CD4-positive, alpha-beta T cell treated with Interleukin-2 at 100 ng/mL for 4 hours (primary cell): ENCODE measurements at places on chromosomes 13 and 19.

- DNase-seq: no peak
These were observed 23.7 kb upstream of the SHISA2 start for GRCh38 chr13:26075498-26075897.

GRCh38 chr13:46593398-46593797, 40.4 kb downstream of the LRCH1 start:
- peak; percentile 58 for DNase-seq

DNA sequence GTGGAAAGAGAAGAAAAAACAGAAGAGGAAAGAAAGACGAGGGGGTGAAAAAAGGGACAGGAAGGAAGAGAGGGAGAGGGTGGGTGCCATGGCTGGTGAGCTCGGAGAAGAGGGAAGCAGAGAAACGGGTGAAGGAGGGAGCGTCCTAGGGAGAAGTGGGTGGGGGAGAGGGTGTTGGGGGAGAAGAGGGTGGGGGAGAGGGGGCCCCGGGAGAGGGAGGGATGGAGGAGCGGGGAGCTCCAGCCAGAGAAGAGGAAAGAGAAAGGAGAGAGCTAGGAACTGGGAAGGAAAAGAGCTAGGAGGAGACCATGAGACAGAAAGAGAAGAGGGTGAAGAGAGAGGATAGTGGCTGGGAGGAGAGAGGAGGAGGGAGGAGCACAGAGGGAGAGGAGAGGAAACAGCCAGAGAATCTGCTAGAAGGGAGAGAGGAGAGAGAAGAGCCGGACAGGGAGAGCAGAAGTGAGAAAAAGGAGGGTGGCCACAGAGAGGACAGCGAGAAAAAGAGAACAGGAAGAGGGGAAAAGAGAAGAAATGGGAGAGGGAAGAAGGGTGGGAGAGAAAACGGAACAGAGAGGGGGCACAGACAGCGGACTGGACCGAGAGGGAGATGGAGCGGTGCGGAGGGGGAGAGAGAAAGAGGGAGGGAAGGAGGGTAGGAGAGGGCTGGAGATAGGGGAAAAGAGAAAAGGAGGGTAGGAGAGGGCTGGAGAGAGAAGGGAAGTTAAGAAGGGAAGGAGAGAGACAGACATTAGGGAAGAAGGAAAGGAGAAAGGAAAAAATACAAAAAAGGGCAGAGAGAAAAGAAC, 11.9 kb upstream of the GARIN5A start:
- no peak for DNase-seq

- no peak for DNase-seq
These were observed 7.3 kb downstream of the LRRC8E start for GRCh38 chr19:7895565-7895964.

GRCh38 chr13:34166406-34166805, 348.5 kb downstream of the RFC3 start:
- no peak for DNase-seq

- DNase-seq: no peak
These were observed 351.4 kb downstream of the SLITRK5 start for GRCh38 chr13:88022431-88023208.

GRCh38 chr19:44687888-44688287, 11.1 kb upstream of the CEACAM16 start:
- no peak for DNase-seq

DNA sequence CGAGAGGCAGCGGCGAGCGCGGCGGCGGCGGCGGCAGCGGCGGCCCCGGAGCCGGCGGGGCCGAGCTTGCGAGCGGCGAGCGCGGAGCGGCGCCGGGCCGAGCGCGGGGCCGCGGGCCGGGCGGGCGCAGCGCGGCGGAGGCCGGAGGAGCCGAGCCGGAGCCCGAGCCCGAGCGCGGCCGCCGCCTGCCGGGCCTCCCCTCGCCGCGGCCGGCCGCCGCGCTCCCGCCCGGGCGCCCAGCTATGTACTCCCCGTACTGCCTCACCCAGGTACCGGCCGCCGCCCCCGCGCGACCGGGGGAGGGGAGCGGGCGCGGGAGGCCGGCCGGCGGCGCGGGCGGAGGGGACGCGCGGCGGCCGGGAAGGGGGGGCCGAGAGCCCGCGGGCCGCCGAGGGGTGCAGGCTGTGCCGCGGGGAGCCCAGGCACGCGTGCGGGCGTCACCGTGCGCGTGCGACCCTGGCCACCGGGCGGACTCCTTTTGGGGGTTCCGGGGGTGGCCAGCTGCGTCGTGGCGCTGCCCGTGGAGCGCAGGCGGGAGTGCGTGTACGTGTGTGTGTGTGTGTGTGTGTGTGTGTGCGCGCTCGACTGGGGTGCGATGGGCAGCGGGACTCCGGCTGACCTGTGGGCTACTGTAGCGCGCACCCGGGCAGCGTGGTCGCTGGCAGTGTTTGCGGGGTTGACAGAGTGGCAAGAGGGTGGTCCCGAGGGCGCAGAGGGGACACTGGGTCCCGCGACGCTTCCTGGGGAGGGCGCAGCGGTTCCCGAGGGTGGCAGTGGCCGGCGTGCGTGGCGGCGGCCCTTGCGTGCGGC, 526 bp downstream of the NFIX start:
- no peak for DNase-seq

- DNase-seq: no peak
These were observed 1658.6 kb upstream of the MIR17HG start for GRCh38 chr13:89688918-89689317.

DNA sequence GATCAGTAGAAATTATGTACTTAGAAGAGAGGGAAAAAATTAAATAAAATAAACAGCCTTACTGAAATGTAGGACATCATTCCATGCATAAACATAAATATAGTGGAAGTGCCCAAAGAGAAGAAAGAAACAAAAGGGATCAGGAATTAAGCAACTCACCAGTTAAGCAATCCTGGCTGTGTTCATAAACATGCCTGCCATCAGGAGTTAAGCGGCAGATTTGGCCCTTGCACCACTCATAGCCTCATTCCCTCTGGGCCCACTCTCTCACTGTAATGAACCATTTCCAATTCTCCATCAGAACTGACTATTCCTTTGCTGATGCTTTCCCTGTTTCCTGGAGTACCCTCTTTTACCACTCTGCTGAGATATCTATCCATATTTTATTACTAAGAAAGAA, 281.4 kb downstream of the LHFPL6 start:
- DNase-seq: no peak

- no peak for DNase-seq
These were observed 6.5 kb downstream of the DGKH start for GRCh38 chr13:42054798-42055499.

GRCh38 chr13:26253262-26253786, 605 bp upstream of the CDK8 start:
- DNase-seq: no peak

GRCh38 chr19:8567522-8568172, 9.6 kb downstream of the MYO1F start:
- no peak for DNase-seq

GRCh38 chr13:108834193-108834592, 204.8 kb downstream of the MYO16 start:
- no peak for DNase-seq

DNA sequence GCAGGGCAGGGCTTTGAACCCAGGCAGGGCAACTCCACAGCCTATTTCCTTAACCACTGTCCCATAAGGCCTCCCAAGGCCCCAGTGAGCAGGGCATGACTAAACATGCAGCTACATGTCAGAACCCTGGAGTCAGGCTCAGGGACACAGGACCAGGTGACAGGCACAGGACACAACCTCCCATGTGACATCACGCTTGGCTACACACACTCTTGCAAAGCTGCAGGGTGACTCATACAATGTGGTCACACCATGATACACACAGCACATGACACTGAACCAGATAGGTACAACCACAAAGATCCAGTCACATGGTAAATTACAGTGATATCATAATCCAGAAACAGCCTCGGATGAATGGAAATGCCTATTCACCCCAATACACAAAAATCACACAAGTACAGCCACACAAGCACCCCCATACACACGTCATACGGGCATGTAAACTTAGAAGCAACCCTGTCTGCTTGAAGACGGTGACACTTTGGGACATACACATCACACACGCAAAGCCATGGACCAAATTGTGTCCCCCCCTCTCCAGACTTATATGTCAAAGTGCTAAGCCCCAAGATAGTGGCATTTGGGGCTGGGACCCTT, 14.5 kb downstream of the KLK4 start:
- no peak for DNase-seq

- peak; percentile 27 for DNase-seq
These were observed 26.2 kb downstream of the CELF5 start for GRCh38 chr19:3250675-3251074.

DNA sequence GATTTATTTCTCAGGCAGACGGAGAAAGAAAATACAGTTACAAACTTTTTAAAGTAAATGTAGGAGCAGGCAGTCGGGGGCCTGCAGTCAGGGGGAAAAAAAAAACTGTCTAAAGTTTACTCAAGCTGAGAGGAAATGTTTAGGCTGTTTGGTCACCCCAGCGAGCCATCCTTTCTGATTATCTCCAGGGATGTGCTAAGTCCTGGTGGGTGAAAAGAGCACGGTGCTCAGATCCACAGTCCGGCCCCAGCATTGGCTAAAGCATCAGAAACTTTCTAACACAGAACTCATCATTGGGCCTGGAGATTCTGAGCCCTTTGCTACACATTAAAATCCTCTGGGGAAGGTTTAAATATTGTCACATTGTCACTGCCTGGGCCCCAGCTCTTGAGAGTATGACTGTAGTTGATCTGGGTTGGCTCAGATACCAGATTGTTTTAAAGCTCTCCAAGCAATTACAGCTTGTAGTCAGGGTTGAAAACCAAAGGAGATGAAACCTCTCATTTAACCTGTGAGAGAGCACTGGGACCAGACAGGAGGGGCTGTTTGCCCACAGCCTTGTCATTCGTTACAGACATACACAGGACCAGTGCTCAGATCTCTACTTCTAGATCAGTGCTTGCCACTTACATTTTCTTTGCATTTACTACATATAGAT, 131.1 kb upstream of the HTR2A start:
- DNase-seq: no peak

DNA sequence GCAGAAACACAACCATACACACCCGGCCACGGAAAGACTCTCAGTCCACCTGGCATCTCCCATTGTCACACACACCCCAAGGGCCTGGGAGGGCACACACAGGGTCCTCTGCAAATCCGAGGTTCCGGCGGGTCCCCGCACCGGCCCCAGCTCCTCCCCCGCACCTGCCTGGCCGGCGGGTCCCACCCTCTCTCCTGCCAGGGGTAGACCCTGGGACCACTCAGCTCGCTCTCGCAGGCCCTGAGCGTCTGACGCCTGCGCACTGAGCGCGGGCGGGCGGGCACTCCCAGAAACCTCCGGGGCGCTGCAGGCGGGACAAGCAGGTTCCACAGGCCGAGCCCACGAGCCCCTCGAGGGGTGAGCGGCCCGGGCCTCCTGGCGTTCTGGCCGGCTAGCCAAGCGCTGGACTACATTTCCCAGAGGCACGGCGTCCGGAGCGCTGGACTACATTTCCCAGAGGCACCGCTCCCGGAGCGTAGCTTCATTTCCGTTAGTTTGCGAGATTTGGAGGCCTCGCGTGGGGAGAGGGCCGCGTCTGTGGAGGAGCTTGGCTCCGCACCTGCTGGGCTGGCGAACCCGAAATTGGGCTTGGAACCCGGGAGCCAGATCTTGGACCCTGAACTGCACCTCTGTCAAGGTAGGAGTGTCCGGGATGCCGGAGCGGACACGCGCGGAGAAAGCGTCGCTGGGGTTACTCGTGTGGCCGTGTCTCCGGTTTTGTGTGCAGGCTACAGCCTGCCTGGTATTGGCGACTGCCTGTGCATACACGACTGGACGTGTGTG, at the start of gene ZNF420:
Gene ZNF420, plus strand, starts transcription at position 500 of the 783 bp plus-strand sequence. CDS start 10,686 bp downstream, outside the sequence.
- peak; percentile 94 for DNase-seq

DNA sequence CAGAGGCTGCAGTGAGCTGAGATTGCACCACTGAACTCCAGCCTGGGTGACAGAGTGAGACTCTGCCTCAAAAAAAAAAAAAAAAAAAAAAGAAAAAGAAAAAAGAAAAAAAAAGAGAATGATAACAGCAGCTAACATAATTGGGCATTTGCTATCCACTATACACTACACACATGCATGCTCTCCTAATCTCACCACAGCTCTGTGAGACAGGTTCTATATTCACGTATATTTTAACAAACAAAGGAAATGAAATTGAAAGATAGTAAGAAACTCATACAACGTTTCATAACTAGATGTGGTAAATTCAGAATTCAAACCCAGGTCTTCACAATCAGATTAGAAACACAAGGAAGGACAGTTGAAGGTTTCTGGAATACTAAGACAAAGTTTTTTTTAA, 265.7 kb downstream of the DIAPH3 start:
- no peak for DNase-seq

DNA sequence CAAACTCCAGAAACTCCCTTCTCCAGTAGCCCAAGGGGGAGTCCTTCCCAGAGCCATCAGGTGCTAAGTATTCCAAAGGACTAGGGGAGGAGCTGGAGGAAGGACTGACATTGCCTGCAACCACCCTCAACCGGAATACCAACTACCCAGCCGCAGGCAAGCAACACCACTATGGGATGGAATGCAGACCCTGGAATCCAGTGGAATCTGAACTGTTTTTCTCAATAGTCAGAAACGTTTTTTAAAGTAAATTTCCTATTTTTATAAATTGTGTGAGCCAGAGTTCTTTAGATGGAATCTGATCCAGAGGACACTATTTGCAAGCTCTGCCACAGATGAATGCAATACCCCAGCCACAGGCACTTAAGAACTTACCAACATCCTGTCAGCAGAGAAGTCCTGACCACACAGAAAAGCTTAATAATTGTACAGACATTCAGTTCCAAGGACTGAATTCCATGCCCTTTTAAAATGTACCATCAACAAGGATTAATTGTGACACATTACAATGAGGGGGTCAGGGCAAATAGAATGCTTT, 92.1 kb downstream of the USP12 start:
- DNase-seq: no peak

- no peak for DNase-seq
These were observed 7.9 kb downstream of the NAPA start for GRCh38 chr19:47507012-47507411.

GRCh38 chr19:3378352-3379150, 12.2 kb downstream of the NFIC start:
- no peak for DNase-seq

- DNase-seq: no peak
These were observed 29.0 kb downstream of the UTP14C start for GRCh38 chr13:52053460-52053859.

DNA sequence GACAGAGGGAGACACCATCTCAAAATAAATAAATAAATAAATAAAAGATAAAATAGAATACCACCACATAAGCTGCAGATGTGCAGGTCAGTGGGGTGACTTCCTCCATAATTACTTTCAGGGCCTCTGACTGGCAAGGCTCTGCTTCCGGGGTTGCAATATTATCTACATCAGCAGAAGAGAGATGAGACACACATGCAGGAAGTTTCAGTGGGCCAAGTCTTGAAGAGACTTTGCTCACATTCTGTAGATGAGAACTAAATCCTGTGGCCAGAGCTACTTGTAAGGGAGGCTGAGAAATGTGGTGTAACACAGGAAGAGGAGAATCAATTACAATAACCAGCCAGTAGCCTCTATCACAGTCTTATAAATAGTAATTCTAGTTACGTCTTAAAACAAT, 89.9 kb upstream of the MAB21L1 start:
- DNase-seq: no peak

GRCh38 chr13:44425041-44425814, 51.6 kb downstream of the SERP2 start:
- no peak for DNase-seq

DNA sequence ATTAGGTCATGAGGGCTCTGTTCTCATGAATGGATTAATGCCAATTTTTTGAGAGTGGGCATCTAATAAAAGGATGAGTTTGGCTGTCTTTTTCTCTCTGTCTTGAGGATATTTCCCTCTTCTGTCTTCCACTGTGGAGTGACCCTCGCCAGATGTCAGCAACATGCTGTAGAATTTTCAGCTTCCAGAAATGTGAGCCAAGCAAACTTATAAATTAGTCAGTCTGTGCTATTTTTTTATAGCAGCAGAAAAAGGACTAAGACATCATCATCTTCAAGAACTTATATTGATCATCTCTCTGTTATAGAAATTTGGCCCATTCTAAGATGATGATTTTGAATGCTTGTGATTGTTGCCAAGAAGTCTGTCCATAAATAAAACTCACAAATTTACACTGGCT, 431.4 kb downstream of the FGF9 start:
- DNase-seq: no peak
